ENCODE measurements at places on chromosomes 5 and 9.
A peak's percentile ranks its signal among the peaks of the same experiment; 100 is the strongest.

- no peak for DNase-seq
These were observed 66.0 kb upstream of the KLF9 start for GRCh38 chr9:70480405-70480980.

DNA sequence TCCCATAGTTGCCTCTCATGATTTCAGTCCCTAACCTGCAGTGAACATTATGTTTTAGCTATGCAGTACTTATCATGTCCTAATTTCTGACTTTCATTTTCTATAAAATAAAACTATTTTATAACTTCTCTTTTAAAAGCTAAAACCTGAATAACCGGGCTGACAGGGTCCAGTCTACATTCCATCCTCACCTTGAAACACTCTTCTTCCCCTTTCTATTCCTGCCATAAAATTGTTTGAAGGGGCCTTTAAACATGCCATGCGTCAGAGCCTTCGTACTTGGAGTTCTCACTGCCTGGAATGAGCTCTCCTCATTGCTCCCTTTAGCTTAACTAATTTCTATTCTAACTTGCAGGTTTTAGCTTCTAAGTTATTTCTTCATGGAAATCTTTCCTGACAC, 143.0 kb upstream of the PRLR start:
- no peak for DNase-seq

GRCh38 chr9:120446671-120447070, 133.3 kb downstream of the CDK5RAP2 start:
- no peak for DNase-seq

DNA sequence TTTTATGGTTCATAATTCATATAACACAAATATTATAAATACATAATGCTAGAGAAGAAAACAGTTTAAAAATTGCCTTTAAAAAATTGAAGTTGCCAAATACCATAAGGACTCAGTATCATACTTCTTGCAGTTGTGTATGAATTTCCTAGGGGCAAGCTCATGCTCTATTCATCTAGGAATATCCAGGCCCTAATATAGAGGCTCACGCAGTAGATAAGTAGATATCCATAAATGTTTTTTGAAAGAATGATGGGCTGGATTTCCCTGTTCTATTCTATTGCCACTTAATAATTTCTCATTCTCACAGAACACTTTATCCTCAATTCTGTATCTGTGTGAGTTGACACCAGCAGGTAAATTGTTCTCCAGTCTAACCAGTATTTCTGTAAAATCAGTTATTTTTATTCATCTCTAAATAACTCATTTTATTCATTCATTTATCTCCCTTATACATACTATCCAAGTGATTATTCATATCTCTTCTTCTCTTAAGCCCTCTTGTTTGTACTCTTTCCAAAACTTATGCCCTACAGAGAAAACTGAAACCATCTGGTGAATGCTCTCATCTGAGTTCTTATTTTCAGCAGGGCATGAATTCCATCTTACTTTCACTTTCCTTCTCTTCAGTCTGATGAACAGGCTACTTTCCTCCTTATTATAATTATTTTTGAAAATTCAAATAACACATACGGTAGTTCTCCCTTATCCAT, 97.1 kb downstream of the SLC44A1 start:
- no peak for DNase-seq

- no peak for DNase-seq
These were observed 39.4 kb upstream of the MAP1B start for GRCh38 chr5:72067682-72068470.

GRCh38 chr9:136143215-136144001, 24.7 kb upstream of the TMEM250 start:
- DNase-seq: no peak

GRCh38 chr5:161138751-161139455, 286.9 kb upstream of the ATP10B start:
- no peak for DNase-seq

- DNase-seq: no peak
These were observed 42.5 kb downstream of the KCNIP1 start for GRCh38 chr5:170546282-170546681.

DNA sequence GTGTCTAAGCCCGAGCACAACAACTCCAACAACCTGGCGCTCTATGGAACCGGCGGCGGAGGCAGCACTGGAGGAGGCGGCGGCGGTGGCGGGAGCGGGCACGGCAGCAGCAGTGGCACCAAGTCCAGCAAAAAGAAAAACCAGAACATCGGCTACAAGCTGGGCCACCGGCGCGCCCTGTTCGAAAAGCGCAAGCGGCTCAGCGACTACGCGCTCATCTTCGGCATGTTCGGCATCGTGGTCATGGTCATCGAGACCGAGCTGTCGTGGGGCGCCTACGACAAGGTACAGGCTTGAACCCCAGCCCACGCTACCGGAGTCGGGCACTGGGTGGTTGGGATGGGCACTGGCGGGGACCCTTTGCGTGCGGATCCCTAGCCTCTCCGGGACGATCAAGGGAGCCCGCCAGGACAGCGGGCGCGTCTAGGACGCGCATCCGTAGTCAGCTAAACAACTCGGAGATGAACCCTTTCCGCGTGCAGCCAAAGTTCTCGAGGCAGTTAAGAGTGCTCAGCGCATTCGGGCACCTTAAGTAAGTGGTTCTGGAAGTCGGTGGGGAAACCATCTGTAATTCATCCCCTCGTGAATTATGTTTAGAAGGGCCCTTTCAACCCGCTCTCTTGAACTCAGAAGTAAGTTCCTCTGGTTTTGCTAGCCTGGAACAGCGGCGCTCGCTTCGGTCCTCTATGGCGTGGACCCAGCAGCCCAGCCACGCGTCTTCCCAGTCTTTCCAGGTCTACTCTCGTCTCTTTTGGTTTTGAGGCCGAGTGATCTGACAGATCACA, 1.3 kb downstream of the KCNN2 start:
- no peak for DNase-seq

- peak; percentile 72 for DNase-seq
These were observed 13.8 kb downstream of the EXOSC2 start for GRCh38 chr9:130707225-130707976.

GRCh38 chr5:176875783-176876505, 23.2 kb downstream of the HK3 start:
- DNase-seq: no peak

- DNase-seq: no peak
These were observed 83.3 kb downstream of the RAB3C start for GRCh38 chr5:58666141-58666540.

- no peak for DNase-seq
These were observed 93.3 kb upstream of the CD180 start for GRCh38 chr5:67289763-67290521.

GRCh38 chr9:114096866-114097612, 2.1 kb downstream of the KIF12 start:
- no peak for DNase-seq

- DNase-seq: no peak
These were observed 69.4 kb downstream of the TMC1 start for GRCh38 chr9:72590824-72591223.

Measured in CD4-positive, alpha-beta T cell (primary cell).